AG09319 (cell line): ENCODE measurements at places on chromosomes 5 and 9.
A peak's percentile ranks its signal among the peaks of the same experiment; 100 is the strongest.

GRCh38 chr5:158843305-158843704 lies 256.4 kb downstream of the EBF1 start:
- no peak for DNase-seq

DNA sequence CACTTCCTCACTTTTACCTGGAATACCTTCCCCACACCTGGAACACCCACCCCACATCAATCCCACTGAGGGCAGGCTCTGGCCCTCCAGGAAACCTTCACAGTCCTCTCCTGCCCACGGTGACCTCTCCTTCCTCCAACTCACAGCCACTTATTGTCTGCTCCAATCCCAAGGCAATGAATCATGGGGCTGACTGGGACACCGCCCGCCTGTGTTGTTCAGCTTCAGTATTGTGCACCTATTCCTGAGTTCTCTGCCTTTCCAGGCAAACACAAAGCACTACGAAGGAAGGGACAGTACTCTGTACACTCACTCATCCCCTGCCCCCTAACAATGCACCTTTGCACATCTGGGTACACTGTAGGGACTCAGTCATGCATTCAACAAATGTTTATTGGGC lies 7.3 kb downstream of the PCDH1 start:
- DNase-seq: no peak

- DNase-seq: no peak
Measured at GRCh38 chr9:108709997-108710396, 145.8 kb downstream of the ACTL7B start.

DNA sequence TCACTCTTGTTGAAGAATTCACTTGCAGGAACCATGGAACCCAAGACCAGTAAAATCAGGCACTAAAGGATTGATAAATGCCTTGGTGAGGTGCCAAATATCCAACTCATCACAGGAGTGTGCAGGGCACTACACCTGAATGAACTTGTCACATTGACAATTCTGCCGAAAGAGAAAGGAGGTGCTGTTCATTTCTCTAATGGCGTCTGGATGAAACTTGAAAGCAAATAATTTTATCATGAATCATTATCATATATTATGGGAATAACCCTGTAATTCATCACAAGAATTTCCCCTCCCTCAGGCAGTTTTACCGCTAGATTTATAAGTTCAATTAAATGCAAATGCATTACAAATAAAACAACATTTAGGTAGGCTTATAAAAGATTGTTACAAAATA lies 360.0 kb downstream of the GLIS3 start:
- DNase-seq: no peak

DNA sequence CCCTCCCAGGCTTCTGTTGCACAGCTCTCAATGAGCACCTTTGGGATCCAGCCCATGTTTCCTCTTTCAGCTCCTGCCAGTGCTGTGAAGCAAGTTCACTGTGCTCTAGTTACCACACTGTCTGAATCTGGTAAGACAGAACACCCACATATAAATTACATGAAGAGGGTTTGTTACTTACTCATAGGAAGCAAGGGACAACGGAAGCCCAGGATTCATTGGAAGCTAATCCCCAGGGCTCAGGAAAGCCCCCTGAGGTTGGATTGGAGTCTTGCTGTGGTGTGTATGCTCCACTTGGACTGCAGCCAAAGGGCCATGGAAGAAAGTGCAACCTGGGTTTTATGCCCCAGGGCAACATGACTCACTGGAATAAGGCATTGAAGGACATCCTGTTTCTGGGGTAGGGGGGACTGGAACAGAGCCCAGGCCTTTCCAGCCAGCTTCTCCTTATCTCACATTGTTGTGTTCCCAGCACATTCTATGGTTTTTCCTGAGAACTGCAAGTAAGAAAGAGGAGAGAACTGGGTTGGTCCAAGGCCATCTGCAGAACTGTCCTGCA lies 15.6 kb upstream of the CLK4 start:
- peak; percentile 56 for DNase-seq

- no peak for DNase-seq
Measured at GRCh38 chr5:137305971-137306602, 193.0 kb downstream of the SPOCK1 start.

GRCh38 chr9:71121275-71122021 lies at the start of gene TRPM3:
Gene TRPM3, minus strand, starts transcription at chr9:71121621. Its CDS starts 267 bp downstream, at chr9:71121354.
- DNase-seq: no peak

DNA sequence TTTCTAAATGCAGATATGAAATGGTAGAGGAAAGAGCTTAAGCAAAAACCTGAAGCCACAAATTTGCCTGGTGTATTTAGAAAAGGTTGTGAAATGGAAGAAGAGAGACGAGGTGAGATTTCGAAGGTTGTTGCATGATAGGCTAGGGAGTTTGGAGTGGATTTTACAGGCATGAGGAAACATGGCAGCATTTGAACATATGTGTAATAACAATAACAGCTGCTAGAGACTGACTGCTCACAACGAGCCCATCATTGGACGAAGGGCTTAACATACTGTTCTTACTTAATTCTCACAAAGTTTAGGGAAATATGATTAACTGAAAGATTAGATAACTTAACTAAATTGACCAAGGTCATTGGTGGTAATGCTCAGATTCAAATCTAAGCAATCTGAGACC lies 108.1 kb downstream of the JAKMIP2 start:
- no peak for DNase-seq

DNA sequence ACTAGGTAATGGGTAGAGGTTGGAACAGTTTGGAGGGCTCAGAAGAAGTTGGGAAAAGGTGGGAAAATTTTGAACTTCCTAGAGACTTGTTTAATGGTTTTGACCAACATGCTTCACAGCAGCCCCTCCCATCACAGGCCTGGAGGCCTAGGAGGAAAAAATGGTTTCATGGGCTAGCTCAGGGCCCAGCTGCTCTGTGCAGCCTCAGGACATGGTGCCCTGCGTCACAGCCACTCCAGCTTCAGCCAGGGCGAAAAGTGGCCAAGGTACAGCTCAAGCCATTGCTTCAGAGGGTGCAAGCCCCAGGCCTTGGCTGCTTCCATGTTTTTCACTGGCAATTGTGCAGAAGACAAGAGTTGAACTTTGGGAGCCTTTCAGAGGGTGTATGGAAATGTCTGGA lies 453.7 kb downstream of the LRRC70 start:
- DNase-seq: no peak

DNA sequence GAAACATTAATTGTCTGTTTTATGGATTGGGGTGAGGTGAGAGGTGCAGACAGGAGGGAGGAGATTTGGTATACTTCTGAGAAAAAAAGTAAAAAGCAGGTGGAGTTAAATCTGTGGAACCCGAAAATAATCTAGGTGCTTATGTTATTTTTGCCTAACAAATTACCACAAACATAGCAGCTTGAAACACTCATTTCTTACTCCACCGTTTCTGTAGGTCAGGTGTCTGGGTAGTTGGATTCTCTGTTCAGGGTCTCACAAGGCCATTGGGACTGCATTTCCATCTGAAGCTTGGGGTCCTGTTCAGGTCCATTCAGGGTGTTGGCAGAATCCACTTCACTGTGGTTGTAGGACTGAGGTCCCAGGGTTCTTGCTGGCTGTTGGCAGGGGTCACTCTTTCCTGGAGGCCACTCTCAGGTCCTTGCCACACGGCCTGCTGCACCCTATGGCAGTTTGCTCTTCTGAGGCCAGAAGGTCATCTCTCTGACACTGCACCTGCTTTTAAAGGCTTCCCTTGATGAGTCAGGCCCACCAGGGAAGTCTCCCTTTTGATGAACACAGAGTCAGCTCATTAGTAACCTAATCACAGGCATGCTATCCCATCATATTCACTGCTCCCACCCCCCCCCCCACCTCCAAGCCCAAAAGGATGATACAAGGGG lies 82.2 kb downstream of the TRIO start:
- DNase-seq: no peak

DNA sequence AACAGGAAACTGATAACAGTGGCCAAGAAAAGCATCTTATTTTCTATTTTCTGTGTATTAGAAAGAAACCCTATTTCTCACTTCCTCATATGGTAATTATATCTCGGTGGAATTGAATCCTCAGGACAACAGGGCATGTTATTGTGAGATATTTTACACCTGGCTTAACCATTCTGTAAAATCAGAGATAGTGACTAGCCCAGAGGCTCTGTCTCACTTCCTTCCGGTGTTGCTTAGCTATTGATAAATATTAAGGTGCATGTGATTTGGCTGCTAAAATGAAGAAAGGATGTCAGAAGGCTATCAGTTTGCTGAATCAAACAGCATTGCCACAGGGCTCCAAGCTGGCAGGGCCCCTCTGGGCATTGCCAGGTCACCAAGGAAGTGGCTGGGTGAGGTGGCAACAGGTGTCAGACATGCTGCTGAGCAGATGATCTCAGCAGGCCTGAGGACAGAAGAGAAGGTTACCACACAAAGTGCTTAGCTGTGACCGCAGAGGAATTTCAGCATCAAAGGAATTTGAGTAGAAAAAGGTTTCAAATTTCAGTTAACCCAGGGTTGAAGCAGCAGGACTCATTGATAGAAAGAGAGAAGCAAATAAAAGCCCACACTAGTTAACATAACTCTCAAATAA lies 330.7 kb downstream of the PDE4D start:
- no peak for DNase-seq

DNA sequence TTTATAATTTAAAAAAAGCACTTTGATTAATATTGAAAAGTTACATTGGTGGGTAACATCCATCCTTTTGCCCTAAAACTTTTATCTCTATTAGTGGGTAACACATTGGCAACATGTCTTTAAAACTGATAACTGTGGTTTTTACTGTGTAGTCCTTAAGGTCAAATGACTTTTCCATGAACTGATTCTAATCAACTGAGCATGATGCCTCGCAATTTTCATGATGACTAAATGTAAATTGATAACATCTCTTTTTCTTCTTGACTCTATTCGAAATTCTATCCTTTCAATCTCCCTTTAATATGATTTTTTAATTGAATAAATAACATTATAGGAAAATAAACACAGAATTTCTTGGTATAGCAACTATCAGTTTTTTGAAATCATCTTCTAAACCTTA lies 6.3 kb upstream of the IL5 start:
- DNase-seq: no peak

DNA sequence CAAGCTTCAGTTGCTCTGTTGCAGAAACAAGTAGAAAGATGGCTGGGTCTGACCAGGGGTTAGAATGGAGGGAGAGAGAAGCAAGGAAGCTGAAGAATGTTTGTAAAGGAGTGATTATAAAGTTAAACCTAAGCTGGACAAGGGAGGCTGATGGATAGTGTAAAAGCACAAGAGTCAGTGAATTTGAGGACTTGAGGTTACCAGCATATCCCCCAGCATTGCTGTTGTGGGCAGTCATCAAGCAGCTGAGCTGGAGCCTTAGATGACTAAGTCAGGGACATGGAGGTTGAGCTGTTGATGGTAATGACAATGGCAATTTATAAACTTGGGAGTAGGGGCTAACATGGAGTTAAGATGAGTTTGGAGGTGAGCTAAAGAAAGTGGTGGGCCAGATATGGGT lies 131.5 kb downstream of the ERCC6L2 start:
- DNase-seq: no peak

GRCh38 chr5:134138416-134139376 lies 24.2 kb downstream of the TCF7 start:
- no peak for DNase-seq

DNA sequence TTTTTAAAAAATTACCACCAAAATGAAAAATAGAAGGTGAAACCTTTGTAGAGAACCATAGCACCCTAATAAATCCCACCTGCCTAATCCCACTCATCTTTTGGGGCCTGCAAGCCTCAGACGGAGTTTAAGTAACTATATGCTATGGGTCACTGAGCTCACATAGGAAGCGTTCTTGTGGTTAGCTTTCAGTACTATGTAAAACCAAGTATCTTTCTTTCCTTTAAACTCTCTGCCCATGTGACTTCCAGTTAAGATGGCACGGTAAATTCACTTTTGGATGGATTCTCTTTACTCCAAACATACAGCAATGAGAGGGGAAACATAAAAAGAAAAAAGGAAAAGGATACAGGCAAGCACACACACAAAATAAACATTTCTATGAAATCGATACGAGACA lies 50.9 kb downstream of the FANCC start:
- DNase-seq: no peak

DNA sequence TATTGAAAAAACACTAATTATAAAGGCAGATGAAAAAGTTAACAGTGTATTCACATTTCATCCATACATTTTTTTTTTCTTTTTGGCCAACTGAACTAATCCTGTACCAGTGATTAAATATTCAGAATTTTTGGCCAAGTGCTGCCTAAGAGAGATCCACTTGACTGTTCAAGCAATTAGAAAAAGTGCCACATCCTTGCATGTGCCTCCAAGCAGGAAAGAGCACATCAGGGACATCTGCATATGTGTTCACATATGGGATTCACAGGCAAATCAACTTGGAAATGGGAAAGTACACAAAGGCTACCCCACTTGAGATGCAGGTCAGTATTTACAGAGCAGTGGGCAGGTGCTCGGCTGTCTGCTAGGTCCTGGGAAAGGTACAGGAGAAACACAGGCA lies 163.3 kb upstream of the LHFPL2 start:
- DNase-seq: no peak

DNA sequence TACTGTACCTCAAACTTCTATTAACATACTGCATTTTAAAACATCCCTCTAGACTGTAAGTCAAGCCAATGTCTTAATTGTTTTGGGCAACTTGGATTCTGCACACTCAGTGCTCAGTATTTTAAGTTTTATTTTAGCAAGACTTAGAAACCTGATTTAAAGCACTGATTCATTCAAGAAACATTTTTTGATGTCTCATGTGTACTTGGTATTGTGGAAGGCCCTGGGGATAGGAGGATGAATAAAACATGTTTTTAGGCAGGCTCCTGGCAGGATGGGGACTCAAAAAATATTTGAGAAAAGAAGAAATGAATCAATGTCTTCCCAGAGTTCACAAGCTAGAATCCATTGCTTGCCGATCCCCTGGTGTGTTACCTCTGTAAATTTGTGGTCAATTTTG lies 334.0 kb upstream of the PUM3 start:
- no peak for DNase-seq

GRCh38 chr5:151923866-151924476 lies 680 bp downstream of the GLRA1 start:
- no peak for DNase-seq

GRCh38 chr9:134891053-134891452 lies 10.4 kb downstream of the FCN2 start:
- DNase-seq: no peak

GRCh38 chr9:110050925-110051355 lies 157.0 kb downstream of the C9orf152 start:
- peak; percentile 79 for DNase-seq

DNA sequence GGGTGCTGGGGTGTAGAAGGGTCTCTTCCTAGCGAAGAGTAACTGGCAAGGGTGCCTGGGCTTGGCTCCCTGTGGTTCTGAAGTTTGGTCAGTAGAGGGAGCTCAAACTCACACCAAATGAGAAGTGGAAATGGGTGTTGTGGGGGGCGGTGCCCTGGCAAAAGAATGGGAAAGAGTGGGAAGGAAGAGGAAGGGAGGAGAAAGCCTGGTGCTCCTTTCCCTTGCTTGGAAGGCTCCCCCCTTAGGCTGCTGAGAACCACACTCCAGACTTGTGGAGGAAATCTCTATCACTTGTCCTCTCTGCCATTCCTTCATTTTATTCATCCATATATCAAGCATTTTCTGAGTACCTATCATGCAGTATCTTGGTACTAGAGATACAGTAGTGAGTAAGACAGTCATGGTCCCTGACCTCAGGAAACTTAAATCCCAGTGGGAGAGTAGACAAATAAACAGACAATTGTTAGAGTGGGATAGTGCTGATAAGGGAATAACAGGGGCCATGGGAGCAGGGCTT lies 13.0 kb downstream of the SLC4A9 start:
- DNase-seq: peak; percentile 45
